ENCODE measurements at places on chromosomes 12 and 14.

DNA sequence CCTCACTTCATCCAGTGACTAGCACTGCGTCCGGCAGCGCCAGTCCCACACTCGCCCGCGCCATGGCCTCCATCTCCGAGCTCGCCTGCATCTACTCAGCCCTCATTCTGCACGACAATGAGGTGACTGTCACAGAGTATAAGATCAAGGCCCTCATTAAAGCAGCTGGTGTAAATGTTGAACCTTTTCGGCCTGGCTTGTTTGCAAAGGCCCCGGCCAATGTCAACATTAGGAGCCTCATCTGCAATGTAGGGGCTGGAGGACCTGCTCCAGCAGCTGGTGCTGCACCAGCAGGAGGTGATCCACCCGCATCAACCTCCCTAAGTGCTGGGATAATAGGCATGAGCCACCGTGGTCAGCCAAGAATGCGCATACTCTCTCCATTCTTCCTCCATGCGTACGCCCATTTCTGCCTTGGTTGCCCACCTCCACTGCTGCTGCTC lies 59.9 kb downstream of the IRF2BPL start:
- no peak for DNase-seq

GRCh38 chr12:101619026-101619786 lies 24.4 kb downstream of the MYBPC1 start:
- no peak for DNase-seq

DNA sequence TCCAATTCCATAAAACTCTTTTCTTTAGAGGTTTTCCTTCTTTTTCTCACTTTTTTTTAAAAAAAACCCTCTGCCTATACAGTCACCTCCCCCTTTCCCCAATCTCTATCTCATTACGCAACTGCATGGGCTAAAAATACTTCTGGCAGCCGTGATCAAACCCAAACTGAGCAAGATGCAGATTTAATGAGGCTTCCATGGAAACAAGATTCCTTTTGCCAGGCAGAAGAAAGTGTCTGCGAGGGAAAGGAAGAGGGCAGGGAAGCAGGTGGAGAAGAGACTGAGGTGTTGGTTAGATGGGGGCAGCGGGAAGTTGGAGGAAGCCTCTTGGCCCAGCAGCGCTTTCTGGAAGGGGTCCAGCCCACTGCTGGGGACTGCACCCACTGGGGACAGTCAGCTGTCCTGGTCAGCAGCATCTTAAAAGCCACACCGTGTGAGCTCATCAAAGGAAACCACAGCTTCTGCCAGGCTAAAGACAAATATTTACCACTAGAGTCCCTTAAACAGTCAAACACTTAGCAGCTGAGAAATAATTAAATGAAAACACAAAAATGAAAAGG lies 90.4 kb downstream of the SLC8A3 start:
- DNase-seq = no peak

- no peak for DNase-seq
Measured at GRCh38 chr12:114140576-114140975, 174.5 kb upstream of the RBM19 start.

- DNase-seq = no peak
Measured at GRCh38 chr14:88568196-88568595, 5.4 kb downstream of the ZC3H14 start.

- DNase-seq = no peak
Measured at GRCh38 chr12:4252601-4253000, 21.0 kb upstream of the CCND2 start.

GRCh38 chr12:75921622-75922289 lies 109.8 kb downstream of the PHLDA1 start:
- DNase-seq = no peak

DNA sequence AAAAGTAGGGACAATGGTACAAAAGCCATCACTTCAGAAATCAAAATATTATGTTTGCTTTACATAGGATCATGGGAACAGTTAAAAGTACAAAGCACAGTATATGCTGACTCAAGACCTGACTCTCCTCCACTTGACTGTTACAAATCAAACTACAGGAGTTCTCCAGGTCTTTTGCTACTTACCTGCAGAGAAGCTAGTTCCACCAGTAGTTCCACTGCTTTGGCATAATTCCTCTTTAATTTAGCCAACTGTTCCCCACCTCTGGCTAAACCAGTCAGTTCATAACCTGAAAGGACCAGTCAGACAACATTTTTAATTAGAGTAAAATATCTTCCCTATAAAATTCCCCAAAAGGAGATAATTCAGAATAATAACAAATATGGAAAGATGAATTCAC lies 14.0 kb downstream of the ATP6V1D start:
- no peak for DNase-seq

- no peak for DNase-seq
Measured at GRCh38 chr14:72024043-72024407, 91.8 kb downstream of the RGS6 start.

- no peak for DNase-seq
Measured at GRCh38 chr12:109517619-109518018, 40.2 kb downstream of the UBE3B start.

- DNase-seq = peak; percentile 24
Measured at GRCh38 chr14:69682621-69683263, 71.3 kb downstream of the SUSD6 start.

GRCh38 chr12:26018926-26019325 lies 60.4 kb downstream of the RASSF8 start:
- DNase-seq = no peak

DNA sequence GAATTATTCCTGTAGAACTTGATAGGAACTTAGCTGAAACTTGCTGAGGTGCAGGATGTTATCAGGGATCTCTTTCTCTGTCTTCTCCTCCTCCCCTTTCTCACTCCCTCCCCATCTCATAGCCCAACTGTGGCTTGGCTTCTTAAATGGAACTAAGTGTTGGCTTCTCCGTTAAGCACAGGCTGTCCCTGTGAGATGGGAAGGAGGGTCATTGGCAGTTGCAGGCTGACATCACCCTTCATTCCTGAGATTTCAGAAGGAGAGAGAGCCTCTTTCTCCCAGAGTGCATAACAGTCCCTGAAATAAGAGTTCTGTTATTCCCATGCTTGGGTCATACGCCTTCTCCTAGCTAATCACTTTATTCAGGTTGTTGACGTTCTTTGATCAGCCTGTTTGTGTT lies 162.0 kb downstream of the UNC79 start:
- no peak for DNase-seq
